Lung microvascular endothelial cell (primary cell): ENCODE measurements at places on chromosomes 6 and 20. TPM values are rescaled to one million over a fixed set of nuclear protein-coding genes. Genes with fewer than 3 reads are reported as not detected.

- DNase-seq: peak; percentile 53
These were observed 1025.0 kb upstream of the GJE1 start for GRCh38 chr6:141107591-141108160.

DNA sequence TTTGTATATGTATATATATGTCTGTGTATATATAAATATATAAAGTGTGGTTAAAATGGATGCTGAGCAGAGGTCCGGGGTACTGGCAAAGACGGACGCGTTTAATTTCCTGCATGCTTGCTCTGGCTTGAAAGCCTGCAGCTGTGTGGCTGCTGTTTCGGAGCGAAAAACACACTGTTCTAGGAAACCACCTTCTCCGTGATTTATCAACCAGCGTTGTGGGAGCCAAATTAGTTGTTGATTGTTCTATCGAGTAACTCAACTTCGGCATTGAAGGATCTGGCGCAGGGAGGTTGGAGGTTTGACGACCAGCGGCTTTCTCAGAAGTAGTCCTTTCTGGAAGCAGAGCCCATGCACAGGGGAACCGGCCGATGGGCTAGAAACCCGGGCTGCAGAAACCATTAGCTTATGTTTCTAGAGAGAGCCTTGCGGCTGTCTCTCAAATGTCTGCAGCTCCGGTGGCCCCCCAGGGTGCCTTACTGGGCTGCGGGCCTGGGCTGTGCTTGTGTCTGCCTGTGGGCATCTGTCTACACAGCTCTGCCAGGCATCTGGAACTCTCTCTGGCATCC, 81.8 kb downstream of the EDN3 start:
- DNase-seq: no peak

GRCh38 chr6:30641048-30641447, 5.9 kb upstream of the C6orf136 start:
- DNase-seq: no peak

DNA sequence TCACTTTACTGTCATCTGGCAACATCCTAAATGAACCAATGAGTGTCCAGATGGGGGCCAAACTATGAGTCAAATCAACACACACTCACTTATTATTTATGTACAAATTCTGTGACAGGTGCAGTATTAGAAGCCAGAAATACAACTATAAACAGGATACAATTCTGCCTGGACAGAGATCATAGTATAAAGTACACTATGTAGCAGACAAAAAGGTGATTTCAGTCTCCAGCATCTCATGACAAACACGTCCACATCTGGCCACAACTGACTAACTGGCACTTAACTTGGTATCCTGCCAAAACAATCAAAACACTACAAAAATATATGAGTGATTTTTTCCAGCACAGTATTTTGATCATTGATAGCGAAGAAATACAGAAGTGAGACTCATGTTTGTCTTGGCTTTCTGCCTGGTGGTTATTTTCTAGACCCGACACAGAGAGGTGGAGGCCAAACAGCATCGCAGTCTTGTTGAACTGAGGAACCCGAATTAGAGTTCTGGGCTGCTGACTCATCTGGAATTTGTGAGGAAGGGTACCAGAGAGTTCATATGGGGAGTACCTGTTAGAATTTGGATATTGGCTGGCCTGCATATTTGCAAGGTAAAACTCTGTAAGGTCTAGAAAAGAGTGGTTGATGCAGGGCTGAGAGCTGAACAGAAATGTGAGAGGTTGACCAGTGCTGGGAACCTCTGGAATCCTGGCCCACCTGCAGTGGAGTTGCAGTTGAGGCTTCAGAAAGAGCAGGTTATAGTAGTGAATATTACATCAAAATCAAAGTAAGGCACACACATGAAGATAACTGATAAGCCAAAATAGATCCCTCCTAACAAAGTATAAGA, 475.2 kb downstream of the PTPRT start:
- no peak for DNase-seq

DNA sequence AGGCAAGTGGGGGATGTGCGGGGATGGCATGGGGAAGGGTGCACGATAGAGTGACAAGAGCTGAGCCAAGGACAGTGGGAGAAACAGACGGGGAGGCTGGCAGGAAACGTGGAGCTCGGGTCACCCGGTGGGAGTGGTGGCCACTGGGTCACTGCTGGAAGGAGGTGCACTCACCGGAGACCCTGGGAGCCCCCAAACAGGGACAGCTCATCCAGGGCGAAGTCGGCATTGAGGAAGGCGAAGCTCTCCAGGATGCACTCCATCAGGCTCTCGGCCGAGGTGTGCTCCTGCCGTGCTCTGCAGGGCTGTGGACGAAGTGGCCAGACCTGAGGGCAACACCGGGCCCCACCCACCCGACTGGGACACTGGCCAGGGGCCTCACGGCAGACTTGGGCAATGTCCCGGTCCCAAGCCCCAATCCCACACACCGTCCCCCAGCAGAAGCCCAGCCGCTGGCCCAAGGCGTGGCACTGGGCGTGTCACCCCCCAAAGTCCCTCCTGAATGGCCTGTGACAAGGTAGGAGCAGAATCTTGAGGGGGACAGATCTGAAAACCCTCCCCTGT, 87.3 kb downstream of the PTPN1 start:
- no peak for DNase-seq

DNA sequence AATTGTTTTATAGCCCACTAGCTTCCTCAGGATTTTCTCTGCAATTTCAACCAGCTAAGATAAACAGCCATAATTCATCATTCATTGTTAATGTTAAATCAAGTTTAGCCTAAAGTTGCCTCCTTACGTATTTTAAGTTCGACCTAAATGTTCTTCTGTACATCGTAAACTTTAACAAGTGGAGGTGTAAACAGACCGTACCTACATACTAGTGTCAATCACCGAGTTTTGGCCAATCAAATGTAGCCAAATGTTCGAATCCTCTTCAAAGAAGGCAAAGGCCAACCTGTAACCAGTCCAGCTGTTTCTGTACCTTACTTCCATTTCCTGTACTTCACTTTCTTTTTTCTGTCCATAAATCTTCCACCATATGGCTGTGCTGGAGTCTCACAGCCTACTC, 13.5 kb downstream of the MBOAT1 start:
- DNase-seq: no peak

DNA sequence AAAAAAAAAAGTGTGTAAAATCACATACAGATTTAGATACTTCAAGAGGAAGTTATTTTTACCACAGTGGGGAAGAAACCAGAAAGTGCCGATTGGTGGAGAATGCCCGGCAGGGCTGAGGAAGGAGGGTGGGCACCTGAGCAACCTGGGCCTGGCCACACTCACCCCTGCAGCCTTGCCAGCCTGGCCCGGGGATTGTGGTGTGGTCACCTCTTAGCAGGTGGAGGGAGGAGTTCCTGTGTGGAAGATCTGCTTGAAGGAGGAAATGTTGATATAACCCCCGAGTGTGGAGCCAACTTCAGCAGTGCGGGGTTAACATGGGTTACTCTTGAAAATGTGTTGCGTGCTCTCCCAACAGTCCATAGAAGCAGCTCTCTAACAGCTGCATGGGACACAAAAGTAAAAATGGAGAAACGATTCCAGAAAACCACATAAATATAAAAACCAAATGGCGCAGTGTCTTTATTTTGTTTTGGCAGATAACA, 14.7 kb downstream of the UST start:
- no peak for DNase-seq

UBE2V1 gene
- 21.0 and 26.2 TPM in 2 replicates for total RNA-seq

EDN3 gene
- not detected in 2 replicates for total RNA-seq

RIN2 gene
- 71.4 and 80.2 TPM in 2 replicates for total RNA-seq

ZNF831 gene
- under 0.01 and 0.20 TPM in 2 replicates for total RNA-seq
